ENCODE measurements at places on chromosomes 6 and 20.

GRCh38 chr6:4613381-4613780 is 162.8 kb upstream of the CDYL start:
- no peak for DNase-seq

DNA sequence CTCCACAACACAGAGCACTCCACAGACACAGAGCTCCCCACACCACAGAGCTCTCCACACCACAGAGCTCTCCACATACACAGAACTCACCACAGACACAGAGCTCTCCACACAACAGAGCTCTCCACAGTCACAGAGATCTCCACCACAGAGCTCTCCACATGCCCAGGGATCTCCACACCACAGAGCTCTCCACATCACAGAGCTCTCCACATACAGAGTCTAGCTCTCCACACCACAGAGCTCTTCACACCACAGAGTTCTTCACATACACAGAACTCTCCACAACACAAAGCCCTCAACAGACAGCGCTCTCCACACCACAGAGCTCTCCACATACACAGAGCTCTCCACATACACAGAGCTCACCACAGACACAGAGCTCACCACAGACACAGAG is 55.3 kb downstream of the ERMARD start:
- DNase-seq, result no peak

DNA sequence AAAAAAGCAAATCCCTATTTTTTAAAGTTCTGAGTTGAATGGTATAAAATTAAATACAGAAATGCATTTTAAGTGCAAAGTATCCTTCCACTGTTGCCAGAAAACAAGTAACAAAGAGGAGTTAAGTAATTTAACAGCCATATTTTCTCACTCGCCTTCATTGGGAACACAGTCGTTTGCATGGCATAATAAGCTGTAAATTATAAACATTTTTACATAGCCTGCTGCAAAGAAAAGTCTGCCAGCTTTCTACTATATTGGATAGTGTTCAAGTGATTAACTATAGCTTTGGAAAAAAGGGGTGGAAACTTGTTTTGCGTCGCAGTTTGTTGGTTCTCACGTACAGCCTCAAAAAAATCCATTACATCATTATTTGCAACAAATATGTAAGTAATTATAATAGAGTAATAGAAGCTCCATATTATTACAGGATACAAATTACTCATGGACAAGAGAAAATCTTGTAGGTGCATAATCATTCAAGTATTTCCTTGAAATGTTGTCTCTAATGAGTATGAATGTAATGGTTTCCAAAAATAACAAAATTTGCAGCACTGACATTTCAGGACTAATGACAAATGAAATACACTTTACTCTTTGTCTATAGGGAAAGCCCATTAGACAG is 139.3 kb downstream of the PDSS2 start:
- peak; percentile 20 for DNase-seq

DNA sequence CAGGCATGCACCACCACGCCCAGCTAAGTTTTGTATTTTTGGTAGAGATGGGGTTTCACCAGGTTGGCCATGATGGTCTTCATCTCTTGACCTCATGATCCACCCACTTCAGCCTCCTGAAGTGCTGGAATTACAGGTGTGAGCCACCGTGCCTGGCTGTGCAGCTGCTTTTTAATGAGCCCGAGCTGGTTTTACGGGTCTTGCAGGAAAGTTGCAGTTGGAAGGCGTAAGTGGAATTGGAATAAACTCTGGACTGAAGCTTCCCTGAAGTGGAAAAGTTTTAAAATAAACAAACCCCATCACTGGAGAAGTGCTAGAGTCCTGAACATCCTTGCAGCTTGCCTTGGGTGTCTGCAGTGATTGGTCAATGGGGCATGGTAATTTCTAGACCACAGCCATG is 40.4 kb downstream of the KIF25 start:
- DNase-seq, result no peak

- no peak for DNase-seq
Observed at GRCh38 chr20:53834062-53834442, 236.3 kb downstream of the BCAS1 start.

GRCh38 chr6:85372915-85373270 is 77.0 kb upstream of the NT5E start:
- no peak for DNase-seq

DNA sequence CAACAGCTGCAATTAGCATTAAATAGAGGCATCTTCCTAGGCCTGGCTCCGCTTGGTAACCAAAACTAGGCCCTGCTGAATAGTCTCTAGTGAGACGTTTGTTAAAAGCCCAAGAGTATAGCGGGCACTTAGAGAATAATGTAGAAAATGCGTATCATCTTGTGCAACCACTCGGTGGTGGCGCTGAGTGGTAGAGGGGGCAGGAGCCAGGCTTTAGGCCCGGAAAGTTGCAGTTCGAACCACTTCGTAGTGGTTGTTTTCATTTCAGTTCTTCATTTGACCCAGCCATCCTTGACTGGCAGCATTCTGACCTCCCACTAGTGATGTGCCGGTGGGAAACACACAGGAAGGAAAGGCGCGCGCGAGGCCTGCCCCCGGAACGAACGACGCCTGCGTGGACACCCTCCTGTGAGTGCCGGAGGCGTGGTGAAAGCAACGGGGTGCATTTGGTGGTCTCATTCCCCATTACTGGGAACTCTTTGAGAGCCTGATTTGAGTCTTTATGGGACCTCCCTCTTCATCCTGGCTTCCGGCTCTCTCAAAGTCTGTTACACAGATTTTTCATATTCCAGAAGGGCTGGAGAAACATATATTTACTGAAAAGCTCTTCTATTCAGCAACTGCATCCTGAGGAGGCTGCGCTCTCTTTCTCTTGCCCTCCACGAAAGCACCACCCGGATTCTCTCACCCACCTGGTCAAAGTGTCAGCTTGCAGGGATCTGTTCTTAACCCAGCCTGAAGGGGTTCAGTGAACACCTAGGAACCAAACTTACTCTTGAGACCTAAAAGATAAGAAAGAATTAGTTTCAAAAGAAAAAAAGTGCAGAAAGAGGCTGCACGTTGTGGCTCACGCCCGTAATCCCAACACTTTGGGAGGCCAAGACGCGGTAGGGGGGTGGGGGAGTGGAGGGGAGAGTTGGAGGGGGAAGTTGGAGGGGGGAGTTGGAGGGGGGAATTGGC is 18.2 kb downstream of the GPX5 start:
- peak; percentile 4 for DNase-seq

Data from fibroblast of skin of left biceps (primary cell).